Naive B cell (primary cell): ENCODE measurements at places on chromosomes 3 and 15.

GRCh38 chr15:89149501-89150101 lies 61.3 kb downstream of the ABHD2 start:
- DNase-seq: no peak

DNA sequence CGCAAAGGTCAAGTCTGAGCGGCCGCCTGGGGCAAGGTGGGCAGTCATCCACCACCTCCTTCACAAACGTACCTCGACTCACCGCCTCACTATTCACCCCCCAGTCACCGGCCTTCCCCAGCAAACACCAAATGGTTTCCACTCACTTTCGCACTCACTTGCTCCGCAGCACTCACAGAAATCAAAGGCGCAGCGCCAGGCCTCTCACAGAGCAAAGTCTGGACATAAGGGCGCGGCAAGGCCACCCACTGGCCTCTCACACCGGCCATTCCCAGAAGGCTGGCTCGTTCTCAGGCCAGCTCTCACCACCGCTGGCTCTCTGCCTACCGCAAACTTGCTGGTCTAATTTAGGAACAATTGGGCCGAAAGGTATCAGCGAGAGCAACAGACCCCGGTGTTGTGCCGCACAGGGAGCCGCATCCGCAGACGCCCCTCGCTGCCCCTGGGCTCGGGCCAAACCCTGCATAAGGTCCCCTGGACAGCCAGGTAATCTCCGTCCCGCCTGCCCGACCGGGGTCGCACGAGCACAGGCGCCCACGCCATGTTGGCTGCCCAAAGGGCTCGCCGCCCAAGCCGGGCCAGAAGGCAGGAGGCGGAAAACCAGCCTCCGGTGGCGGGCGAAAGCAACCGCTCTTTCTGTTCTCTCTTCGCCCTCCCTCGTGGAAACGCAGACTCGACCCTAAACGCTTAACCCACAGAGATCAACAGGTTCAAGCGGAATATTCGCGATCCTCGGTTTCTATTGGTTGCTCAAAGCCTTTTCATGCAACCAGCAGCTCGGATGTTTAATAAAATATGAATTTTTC lies 2.9 kb downstream of the SHOX2 start:
- no peak for DNase-seq

DNA sequence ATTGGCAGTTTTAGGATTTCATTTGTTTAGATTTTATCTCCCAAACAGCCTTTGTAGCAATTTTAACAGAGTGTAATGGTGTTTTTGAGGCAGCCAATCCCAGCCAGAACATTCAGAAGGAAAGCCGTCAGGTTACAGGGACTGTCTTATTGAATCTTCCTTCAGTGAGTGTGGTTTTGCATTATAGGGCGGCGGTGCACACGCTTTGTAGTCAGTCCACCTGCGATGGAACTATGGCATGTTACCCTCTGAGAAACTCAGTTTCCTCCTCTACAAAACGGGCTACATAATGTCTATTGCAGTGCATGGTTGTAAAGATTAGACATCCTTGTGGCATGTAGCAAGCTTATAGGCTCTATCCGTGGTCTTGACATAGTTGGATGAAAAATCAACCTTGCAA lies 1.0 kb downstream of the LRRC28 start:
- no peak for DNase-seq

- DNase-seq: no peak
Measured at GRCh38 chr3:30912301-30912700, 17.8 kb upstream of the GADL1 start.
